ENCODE measurements at places on chromosomes 4 and X.

DNA sequence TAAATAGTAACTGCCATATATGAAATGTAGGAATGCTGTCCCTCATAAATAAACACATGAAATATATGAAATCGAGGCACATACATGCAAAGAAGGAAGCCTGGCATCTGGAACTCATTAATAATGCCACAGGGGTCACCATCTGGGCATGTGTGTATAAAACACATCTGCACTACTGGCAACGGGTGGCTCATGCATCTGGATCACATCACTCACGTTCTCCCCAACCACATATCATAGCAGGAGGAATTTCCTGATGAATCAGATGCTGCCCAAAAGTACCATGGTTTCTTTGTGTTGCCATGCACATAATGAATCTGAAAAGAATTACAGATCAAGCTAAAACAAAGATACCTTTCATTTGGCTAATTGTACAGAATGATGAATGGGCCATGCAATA is 28.6 kb downstream of the RNF175 start:
- no peak for ATAC-seq

DNA sequence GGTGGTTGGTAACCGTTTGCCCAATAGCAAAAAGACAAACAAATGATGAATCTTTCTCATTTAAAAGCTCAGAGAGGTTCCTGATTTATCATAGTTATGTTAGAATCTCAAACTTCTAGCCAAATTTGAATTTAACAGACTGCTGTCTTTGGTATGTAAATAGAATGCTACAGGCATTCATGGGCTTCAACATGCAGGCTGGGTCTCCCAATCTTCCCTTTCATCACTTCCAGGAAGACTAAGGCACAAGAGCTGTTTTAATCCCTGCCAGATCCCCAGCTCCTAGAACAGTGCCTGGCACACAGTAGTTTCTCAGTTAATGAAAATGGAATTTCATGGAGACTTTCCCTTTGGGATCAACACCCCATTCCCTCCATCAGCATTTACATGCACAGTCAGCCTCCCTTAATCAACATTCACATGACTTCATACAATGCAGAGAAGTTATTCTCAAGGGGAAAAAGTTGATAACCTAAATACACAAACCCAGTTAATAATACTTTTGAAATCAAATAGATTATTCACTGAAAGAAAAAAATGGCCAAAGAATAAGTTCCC is 107.6 kb upstream of the C1QTNF7 start:
- no peak for ATAC-seq

GRCh38 chr4:112564706-112565270 is 48.8 kb upstream of the NEUROG2 start:
- no peak for ATAC-seq

DNA sequence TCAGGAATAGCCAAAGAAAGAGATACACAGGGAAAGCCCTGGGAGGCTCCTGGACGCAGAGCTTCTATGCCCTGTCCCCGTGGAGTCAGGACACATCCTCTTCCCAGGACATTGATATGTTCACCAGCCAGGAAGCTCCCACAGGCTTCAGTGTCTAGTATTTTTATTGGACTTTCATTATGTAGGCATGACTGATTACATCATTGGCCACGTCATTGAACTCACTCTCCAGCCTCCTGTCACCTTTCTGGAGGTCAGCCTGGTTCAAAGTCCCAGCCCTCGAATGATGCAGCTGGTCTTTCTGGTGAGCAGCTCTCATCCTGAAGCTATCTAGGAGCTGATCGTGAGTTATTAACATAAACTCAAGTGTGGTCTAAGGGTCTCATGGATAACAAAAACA is 104.1 kb downstream of the CPEB2 start:
- ATAC-seq = no peak

DNA sequence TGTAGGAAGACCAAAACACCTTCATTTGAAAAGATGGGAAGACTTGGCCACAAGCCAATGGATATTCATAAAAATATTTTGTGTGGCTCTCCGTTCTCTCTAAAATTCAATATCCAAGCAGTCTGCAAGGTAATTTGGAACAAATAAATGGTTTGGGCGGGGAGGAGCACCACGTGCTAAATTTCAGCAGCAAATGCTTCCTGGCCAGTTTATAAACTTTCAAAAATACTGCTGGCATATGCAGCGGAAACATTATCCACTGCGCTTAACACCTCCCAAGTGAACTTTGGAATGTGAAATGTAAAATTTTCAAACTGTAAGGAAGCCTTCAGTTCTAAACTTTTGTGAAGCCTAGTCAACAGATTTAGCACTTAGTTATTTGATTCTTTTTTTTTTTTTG is 191.0 kb downstream of the NSUN7 start:
- ATAC-seq = no peak

DNA sequence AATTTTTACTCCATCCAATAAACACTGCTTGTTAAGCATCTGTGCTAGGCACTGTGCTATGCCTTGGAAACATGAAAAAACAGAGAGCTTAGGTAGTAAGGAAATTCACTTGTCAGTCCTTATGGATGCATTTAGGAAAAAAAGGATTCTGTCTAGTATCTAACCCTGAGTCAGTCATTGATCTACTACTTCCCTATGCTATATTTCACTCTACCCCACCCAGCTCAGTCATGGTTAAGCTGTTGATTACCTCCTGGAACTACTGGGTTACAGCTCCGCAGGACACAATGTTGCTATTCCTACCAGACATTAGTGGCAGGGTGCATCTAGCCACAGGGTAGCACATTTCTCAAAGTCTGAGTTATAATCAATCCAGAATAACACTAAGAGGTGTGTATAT is 2.9 kb upstream of the USP53 start:
- no peak for ATAC-seq

- no peak for ATAC-seq
These were observed 34.1 kb downstream of the ADH5 start for GRCh38 chr4:99054428-99054994.

- no peak for ATAC-seq
These were observed 43.3 kb downstream of the HELT start for GRCh38 chr4:185061610-185062009.

DNA sequence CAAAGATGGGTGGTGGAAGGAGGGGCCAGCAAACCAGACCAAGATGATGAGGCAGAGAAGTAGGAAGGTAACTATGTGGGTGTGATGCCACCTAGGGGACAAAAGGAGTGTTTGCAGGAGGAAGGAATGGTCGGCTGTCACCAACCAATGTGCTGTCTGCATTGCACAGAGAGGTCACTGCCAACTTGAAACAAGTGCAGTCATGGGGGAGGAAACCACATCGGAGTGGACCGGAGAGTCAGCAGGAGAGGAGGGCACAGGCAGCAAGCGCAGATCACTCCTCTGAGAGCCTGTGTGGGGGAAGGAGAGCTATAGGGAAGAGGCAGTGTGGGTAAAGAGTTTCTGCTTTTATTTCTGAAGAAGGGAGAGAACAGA is 38.5 kb upstream of the FGFBP2 start:
- peak; percentile 81 for ATAC-seq

DNA sequence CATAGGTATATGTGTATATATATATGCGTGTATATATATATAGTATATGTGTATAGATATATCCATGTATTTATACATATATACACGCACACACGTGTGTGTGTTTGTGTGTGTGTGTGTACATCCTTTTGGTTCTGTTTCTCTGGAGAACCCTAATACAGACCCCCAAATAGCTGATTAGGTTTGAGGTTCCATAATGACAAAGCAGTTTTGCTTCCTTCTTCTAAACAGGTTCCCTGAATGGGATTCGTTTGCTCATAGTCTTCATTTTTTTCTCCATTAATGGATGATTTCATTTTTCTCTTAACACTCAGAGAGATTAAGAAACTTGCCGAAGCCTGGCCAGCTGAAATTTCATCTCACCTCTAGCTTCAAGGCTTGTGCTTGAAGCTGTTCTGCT is 234.0 kb upstream of the BCOR start:
- ATAC-seq = no peak

GRCh38 chr4:176123710-176124407 is 58.2 kb downstream of the WDR17 start:
- no peak for ATAC-seq

DNA sequence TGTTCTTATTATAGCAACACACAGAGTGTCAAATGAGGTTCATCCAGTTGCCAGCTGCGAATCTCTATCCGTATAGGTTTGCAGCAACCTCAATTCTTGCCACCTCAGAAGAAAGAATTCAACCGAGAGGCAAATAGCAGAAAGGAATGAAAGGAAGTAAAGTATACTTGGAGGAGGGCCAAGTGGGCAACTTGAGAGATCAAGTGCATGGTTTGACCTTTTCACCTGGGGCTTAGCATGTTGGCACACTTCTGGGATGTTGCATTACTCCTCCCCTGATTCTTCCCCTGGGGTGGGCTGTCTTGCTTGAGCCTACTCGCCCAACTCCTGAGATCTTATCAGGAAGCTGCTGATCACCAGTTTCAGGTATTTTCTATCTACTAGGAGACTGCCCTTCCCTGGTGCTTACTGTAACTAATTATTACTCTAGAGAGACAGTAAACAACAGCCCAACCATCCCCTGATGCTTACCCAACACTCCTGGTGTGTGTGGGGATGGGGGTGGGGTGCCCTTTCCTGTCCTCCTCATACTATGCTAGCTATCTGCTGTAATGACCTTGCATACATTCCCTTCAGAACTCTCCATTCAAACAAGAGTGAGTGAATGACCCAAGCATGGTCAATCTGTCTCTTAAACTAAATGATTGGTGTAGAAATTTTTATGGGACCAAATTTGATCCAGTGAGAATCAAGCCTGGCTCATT is 7.3 kb upstream of the TMEM33 start:
- no peak for ATAC-seq

DNA sequence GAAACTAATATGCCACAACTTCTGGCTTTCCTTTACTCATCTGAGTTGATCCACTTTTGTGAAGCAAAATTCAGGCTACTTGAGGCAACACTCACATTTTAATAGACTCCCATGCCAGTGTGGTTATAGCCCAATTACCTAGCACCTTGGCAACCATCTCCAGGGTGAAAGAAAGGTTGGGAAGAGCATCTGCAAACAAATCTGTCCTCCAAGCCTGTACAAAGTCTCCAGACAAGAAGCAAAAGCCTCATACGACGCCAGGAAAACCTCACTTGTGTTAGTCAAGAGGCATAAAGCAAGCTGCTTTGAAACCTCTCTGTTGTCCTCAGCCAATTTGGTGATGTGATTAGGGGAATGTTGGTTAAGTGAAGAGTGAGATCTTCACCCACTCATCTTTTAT is 246.6 kb downstream of the THOC2 start:
- no peak for ATAC-seq

- ATAC-seq = no peak
These were observed 48.9 kb upstream of the FAM47B start for GRCh38 chrX:34893741-34894140.

GRCh38 chrX:80578517-80579105 is 158.4 kb downstream of the TENT5D start:
- ATAC-seq = no peak

DNA sequence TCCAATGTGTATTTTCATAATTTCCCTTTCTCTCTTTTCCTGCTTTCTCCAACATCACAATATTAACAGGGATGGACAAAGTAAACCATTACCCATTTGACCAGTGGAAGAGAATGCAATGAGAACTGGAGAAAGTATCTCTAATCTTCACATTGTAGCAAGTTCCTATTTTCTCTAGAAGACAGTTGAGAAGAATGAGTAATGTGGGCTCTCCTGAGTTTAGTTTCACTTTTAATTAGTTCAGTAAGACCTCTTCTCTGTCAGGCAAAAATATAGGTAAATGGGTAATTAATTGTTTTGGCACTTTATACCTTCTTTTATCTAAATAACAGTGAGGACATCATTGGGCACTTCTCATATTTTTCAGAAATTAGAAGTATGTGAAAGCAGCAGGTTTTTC is 602.0 kb downstream of the GLUD2 start:
- ATAC-seq = no peak

- no peak for ATAC-seq
These were observed 6.4 kb upstream of the SLAIN2 start for GRCh38 chr4:48334900-48335384.

DNA sequence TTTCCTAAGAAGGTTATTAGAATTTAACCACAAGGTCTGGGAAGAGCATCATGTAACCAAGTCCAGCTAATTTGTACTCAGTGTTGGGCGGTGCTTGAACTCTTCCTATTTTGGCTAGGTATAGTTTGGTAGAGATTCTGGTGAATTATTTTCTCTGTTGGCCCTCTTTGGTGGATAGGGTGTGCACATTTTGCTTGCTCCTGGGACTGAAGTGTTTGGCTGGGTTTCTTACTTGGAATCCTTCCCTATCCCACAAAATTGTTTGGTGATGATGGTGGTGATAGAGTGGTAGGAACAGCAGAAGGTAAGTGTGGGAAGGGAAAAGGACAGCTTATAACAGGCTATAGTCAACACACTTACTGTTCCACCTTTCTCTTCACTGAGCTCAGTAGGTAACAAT is 194.8 kb upstream of the GPC4 start:
- ATAC-seq = no peak

GRCh38 chr4:178556796-178557195 is 1114.6 kb upstream of the AGA start:
- no peak for ATAC-seq

GRCh38 chrX:47482065-47482511 is 934 bp downstream of the ZNF41 start:
- no peak for ATAC-seq

DNA sequence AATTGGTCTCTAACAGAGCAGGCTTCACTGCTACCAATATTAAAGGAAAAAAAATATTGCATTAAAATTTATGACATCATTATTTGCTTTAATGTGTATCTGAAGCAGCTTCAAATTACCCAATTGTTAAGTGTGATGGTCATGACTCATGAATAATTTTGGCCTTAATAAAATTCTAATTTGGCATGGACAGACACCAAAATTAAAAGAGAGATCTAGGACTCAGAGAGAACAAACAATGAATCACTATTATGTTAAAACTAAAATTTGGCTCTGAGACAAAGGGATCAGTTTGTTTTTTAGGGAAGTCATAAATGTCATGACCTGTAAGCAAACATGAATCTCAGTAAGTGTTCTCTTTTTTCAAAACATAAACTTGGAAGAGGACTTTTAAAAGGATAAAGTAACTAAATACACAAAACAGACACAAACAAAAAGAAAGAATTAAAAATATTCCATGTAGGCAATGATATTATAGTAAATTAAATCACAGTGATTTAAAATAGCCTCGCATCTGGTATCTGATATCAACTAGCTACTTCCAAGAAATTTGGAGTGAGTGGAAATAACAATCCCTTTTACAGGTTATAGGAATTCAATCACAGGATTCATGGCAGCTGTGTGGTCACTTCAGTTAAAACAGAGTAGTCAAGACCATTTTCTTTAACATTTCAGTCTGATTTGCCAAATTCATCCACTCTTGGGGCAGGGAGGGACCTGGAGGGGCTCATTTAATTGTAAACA is 11.6 kb downstream of the VEGFC start:
- ATAC-seq = no peak

DNA sequence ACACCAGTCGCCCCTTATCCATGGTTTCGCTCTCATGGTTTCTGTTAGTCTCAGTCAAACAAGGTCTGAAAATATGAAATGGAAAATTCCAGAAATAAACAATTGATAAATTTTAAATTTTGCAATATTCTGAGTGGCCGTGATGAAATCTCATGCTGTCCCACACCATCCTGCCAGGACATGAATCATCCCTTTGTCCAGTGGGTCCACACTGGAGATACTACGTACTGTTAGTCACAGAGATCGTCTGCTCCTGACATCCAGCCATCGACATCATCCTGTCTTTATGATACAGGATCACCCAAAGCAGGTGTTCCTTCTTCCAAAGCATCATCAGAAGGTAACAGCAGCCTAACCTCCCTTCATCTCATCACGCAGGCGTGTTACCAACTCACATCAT is 76.5 kb upstream of the MSX1 start:
- ATAC-seq = no peak

Measured in esophagus mucosa (tissue), 1 donor.